Activated CD4-positive, CD25-positive, alpha-beta regulatory T cell treated with anti-CD3 and anti-CD28 coated beads, Interleukin-2, amount 50 U/mL, for 16 hours (primary cell): ENCODE measurements at places on chromosomes 1 and 21.

DNA sequence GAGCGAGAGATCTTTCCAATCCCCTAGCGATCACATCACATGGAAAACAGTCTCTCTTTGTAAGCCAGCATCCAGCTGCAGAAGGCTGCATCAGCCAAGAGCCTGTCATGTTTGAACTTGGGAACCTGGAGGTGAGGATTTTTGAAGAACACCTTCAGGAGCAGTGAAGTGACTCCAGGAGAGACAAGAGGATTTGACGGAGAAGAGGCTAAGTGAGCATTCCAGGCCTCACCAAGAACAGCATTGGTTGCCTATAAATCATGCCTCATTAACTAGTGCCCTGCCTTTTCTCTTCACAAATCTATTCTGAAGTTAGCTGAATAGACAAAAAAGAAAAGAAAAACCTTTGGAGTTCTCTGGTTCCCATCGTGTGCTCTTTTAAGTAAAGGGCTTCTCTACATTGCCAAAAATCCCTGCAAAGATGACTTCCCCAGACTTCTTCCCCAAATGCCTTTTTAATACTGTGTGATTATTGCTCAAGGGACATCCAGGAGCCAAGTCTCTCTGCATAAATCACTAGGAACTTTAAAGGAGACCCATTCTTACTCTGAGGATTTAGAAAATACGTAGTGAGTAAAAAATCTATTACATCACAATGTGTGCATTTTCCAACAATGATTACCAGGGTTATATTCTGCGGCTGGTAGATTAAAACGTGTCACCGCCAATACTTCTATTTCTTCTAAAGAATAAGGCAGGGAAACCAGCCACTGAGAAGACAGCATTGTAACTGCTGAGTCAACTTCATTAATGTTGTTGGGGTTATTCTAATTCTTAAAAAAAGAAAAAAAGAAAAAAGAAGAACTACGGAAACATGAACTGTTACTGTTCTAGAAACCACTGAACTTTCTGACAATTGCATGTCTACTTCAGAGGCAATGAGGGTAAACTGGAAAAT, 95.2 kb downstream of the KIF14 start:
- DNase-seq: no peak

DNA sequence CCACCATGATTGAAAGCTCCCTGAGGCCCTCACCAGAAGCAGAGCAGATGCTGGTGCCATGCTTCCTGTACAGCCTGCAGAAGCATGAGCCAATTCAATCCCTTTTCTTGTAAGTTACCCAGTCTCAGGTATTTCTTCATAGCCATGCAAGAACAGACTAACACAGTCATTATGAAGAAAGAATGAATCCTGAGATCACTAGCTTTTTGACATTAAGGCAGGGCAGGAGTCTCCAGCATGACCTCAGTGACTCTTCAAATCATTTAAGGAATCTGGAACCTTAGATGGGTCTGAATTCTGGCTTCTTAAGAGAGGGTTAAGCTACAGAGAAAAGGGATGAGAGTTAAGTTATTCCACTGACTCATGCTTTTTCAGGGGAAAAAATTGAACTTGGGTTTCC, 79.0 kb downstream of the PTPN14 start:
- no peak for DNase-seq

DNA sequence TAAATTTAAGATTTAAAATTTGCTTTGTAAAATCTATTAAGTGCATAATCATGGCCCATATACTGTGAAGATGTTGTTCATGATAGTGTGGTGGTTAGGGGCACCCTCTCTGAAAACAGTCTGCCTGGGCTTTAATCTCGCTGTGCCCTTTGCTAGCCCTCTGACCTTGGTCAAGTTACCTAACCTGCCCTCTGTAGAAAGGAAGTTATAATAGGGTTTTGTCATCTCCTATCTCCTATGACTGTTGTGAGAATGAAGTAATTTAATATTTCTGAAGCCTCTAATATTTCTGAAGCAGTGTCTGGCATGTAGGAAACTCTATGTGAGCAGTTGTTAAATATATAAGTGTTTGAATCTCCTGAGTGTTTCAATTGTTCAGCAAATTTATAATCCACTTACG, 116.6 kb upstream of the IVNS1ABP start:
- DNase-seq: no peak

DNA sequence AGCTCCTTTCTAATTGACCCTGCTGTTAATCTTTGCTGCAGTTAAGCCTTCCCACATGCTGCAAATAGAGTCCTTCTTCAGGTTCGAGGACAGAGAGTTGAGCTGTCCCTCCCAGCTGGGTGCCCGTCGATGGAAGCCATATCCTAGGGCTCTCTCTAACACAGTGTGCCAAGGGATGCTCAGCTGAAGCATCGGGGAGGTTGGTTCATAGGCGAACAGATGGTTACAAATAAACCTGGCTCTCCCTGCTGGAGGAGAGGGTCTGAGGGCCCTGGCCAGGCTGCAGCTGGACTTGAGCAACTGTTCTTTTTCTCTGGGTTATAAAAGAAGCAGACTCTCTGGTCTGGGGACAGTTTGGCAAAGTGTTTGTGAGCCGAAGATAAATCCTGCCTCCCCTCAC, 120.3 kb upstream of the C8B start:
- no peak for DNase-seq

DNA sequence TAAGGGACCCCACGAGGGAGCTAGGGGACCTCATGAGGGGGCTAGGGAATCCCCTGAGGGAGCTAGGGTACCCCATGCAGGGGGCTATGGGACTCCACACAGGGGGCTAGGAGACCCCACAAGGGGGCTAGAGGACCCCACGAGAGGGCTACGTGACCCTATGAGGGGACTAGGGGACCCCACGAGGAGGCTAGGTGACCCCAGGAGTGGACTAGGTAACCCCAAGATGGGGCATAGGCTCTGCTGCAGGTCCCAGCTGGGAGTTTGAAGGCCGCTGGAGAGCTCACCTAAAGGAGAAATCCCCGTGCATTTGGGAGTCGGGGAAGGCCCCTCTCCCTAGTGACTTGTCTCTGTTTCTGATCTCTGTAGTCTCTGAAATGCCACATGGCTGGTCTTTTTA, 50.0 kb upstream of the DMRTB1 start:
- no peak for DNase-seq

GRCh38 chr1:25624604-25625003, 8.0 kb downstream of the MAN1C1 start:
- no peak for DNase-seq

DNA sequence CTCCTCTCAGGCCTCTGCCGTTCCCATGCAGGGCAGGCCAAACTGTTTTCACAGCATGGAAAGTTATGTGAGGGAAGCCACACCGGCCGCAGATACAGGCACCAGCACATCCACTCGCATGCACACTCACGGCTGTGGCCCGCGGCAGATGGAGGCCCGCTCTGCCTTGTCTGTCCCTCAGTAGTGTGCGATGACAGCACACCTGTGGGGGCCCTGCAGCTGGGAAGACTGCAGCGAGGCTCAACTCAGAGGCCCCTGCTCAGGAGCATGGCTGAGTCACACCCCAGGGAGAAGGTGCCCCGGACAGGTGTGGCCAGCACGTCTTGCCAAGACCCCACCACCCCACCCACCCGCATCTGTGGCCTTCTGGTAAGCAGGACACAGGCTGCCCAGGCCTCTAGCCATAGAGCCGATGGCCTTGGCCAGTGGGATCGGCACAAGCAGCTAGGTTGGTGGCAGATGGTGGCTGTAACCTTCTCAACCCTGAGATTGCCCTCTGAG, 1.3 kb upstream of the UBE2J2 start:
- no peak for DNase-seq

GRCh38 chr21:41070284-41070683, 97.7 kb upstream of the BACE2 start:
- no peak for DNase-seq

GRCh38 chr1:4090556-4090955, 190.5 kb upstream of the C1orf174 start:
- DNase-seq: no peak

DNA sequence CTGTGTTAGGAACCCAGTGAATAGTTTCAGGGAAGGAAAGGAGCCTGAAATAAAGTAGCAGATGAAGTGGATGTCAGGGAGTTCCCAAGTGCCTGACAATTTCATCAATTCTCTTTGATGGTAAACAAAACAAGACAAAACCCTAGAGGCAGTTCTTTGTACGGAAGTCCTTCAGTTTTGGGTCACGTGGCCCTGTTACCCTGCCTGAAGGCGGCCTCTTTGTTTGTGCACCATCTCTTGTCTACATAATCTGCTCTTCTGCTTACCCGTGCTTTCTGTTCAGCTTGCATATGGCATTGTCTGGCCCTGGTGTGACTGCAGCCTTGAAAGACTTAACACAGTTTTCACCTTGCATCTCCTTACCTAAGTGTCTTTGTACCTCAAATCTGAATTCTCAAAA, 166.7 kb upstream of the DUSP10 start:
- DNase-seq: no peak
